ENCODE measurements at places on chromosomes 13 and 19. TPM values are rescaled to one million over a fixed set of nuclear protein-coding genes. Genes with fewer than 3 reads are reported as not detected.

The NHLRC3 gene
- total RNA-seq, result 15.7 TPM

DNA sequence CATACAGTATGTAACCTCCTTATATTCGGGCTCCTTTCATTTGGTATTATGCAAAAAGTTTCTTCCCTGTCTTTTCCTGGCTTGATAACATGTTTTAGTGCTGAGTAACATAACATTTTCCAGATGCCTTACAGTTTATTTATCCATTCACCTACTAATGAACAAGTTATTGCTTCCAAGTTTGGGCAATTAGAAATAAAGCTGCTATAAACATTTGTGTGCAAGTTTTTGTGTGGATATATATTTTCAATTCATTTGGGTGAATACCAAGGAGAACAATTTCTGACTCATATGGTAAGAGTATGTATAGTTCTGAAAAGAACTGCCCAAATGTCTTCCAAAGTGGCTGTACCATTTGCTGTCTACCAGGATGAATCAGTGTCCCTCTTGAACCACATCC, 360.9 kb downstream of the PCDH17 start:
- DNase-seq, result no peak

The KANK2 gene
- 232 TPM for total RNA-seq

GRCh38 chr13:112844411-112844810, 124.6 kb upstream of the MCF2L start:
- DNase-seq, result no peak

DNA sequence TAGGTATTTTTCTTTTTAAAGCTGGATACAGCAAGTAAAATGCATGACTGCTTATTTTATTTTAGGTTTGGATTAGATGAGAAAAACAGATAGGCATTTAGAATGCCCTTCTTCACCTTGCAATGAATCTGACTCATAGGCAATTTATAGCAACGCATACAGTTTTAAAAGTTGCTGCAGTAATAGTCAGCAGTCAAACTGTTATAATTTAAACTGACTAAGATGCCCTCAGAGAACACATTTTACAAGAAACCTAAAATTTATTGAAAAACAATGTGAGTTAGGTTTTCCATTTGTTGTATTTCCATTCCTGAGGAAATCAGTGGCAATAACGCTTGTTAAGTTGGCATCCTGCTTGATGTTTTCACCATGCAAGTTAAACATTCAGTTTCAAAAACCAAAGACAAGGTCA, 1128.2 kb upstream of the PCDH9 start:
- DNase-seq, result no peak

DNA sequence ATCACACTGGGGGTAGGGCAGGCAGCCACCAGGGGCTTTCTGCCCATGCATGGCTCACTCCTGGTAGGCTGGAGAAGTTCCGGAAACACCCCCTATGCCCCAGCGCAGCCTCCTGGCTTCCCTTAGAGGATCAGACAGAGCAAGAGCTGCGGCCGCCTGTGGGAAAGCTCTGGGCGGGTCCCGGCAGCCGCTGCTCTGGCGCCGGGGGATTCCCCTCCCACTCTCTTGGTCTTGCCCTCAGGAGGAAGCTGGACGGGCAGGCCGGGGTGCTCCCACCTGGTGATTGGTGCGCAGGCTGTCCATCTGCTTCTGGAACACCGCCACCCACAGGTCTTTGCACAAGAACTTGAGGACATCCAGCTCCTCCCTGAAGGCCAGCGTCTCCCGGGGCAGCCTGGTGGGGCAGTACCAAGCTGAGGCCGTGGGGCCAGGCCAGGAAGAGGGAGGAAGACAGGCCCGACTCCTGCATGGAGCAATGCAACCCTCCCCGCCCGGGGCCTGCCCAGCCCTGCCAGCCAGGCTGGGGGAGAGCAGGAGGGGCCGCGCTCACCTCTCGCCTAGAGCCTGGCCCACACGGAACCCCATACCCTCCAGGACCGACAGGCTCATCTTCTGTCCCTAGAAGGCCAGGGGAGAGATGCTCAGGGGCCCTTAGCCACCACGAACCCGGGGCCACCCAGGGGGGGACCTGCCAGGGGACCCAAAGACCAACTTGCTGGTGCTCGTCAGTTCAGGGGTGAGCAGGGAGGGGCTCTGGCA, 4.0 kb upstream of the NKPD1 start:
- DNase-seq, result peak; percentile 80

The FBL gene
- 83.3 TPM for total RNA-seq

The GIPR gene
- total RNA-seq, result 6.8 TPM

DNA sequence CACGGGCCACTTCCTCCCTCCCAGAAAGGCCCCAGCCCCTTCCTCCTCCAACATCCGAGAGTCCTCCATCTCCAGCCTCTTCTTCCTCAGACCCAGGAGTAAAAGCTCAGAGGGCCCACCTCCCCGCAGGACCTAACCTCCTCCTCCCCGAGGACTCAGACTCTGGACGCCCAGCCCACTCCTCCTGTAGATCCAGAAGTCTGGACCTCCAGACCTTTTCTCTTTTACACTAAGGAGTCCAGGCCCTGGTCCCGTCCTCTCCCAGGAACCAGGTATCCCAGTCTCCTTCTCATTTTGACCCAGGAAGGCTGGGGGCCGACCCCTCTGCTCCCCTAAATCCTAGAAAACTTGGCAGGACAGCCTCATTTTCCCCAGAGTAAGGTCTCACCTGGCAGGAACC, 1.9 kb upstream of the KLK8 start:
- DNase-seq, result no peak

- peak; percentile 99 for DNase-seq
Observed at GRCh38 chr19:6066661-6067646, 43.3 kb downstream of the RFX2 start.

The SIGLEC5 gene
- 0.16 TPM for total RNA-seq

DNA sequence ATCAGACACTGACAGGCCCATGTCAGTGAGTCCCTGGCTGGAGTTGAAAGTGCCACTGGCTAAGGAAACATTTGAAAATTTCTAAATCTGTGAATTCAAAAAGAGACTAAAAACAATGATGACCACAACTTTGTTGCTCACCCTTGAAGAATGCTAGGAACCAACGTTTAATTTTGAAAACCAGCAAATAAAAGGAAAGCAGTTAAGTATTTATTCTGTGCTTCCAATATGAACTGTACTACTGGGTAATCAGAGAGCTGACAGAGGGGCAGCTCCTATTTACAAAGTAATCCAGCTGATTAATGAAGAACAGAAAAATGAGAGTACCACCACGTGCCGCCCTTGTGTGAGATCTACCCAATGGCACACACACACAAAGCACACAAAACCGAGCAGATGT, 44.7 kb upstream of the LATS2 start:
- no peak for DNase-seq

The DACT3 gene
- 20.1 TPM for total RNA-seq

DNA sequence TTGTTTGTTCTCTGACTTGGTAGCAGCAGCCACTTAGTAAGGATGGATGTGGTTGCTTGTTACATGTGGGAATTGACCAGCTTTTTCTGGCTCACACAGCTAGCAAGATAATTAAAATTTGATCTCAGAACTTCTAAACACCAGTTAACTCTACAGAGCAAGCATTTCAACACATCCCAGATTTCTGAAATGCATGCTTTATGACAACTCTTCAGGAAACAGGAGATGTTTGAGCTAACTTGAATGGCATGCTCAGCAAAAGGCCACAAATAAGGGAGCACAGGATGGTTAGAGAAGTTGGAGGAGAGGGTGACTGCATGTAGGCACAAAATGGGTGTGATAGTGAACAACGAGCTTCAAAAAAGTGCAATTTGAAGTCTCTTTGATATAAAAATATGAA, 167.1 kb upstream of the SPRY2 start:
- DNase-seq, result no peak

All from heart left ventricle (tissue), 16 donors.